ENCODE measurements at places on chromosomes 7 and 10. TPM values are rescaled to one million over a fixed set of nuclear protein-coding genes. Genes with fewer than 3 reads are reported as not detected.

Gene SLC39A12
- total RNA-seq = not detected

Gene PVRIG
- total RNA-seq = not detected

Gene SPDYE8
- not detected for total RNA-seq

Gene CPA5
- total RNA-seq = not detected

Gene COL28A1
- total RNA-seq = not detected

Gene MACC1
- total RNA-seq = under 0.01 TPM

Data from dermis lymphatic vessel endothelial cell (primary cell).